ENCODE measurements at places on chromosomes 4 and X.

DNA sequence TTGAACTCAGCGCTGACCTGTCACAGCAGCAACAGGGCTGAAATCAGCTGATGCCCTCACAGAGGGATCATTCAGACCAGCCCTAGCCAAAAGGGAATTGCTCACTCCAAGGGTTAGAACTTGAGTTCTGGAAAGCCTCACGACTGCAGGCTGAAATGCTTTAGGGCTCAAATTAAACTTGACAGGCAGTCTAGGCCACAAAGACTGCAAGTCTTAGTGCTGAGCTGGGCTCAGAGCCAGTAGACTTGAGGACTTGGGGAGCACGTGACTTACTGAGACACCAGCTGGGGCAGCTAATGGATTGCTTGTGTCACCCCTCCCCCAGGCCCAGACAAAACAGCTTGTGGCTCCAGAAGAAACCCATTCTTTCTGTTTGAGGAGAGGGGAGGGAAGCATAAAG lies 119.0 kb upstream of the SLC6A14 start:
- no peaks in the 10 kb centered on the region for H3K36me3 ChIP-seq
- H3K27me3 ChIP-seq, result no peaks in the 10 kb centered on the region
- no peak overlapping the region for H3K27ac ChIP-seq
- H3K4me1 ChIP-seq, result no peaks in the 10 kb centered on the region
- no peak overlapping the region for H3K4me3 ChIP-seq

GRCh38 chr4:17494258-17495190 lies 17.4 kb downstream of the QDPR start:
- no peak overlapping the region for H3K27ac ChIP-seq
- no peak overlapping the region for H3K4me3 ChIP-seq
- peaks cover 12% of the 10 kb centered on the region for H3K4me1 ChIP-seq
- no peaks in the 10 kb centered on the region for H3K27me3 ChIP-seq
- peaks cover 61% of the 10 kb centered on the region for H3K36me3 ChIP-seq

DNA sequence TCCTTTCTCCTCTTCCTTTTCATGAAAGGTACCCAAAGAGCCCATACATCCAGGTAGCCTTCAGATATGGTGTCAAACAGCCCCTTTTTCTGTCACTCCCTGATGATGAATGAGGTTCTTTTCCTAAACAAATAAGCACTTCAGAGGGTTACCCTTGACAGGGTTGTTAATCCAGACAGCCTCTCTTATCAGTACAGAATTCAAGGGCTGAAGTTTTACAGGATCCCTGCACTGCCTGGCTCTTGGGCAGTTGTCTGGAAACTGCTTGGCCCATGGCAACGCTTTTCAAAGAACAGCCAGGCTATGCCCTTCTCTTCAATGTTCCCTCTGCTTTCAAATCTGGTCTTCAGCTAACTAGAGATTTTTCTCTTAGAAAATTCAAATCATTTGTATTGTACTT lies 352.6 kb upstream of the FAM241A start:
- no peaks in the 10 kb centered on the region for H3K4me1 ChIP-seq
- no peak overlapping the region for H3K27ac ChIP-seq
- no peak for DNase-seq
- no peak overlapping the region for H3K4me3 ChIP-seq
- no peaks in the 10 kb centered on the region for H3K36me3 ChIP-seq

GRCh38 chrX:63785708-63786040 lies 660 bp upstream of the ARHGEF9 start:
- no peaks in the 10 kb centered on the region for H3K27me3 ChIP-seq
- H3K4me1 ChIP-seq, result no peaks in the 10 kb centered on the region
- H3K36me3 ChIP-seq, result no peaks in the 10 kb centered on the region
- no peak overlapping the region for H3K27ac ChIP-seq

GRCh38 chr4:45795135-45795534 lies 328.7 kb downstream of the GABRG1 start:
- no peak overlapping the region for H3K4me3 ChIP-seq
- no peak overlapping the region for H3K27ac ChIP-seq
- H3K27me3 ChIP-seq, result no peaks in the 10 kb centered on the region
- no peaks in the 10 kb centered on the region for H3K36me3 ChIP-seq
- no peak for DNase-seq

DNA sequence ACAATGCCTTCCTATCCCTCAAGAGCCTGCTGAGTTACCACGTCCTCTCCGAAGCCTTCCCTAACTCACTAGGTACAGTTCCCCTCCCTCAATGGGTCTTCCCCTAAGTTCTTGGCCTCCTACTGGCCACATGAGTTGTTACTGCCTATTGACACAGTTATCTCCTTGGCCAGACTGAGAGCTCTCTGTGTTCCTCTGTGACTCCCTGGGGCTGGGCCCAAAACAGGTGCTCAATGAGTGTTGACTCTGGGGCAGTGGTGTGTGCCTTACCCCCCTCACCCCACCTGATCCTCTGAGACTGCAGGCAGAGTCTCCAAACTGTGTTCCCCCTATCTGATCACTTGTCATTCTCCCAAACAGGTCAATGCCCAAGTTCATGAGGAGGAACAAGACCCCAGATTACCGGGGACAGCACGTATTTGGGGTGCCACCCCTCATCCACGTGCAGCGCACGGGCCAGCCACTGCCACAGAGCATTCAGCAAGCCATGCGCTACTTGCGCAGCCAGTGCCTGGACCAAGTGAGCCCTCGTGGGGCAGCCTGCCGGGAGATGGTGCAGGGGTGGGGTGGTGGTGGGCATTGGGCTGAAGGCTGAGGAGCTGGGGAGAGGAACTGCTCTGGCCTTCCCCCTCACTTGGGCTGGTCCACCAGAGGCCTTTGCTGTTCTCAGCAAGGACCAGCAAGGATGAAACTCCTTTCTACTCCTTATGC lies 72.6 kb downstream of the STARD8 start:
- no peak overlapping the region for H3K4me3 ChIP-seq
- H3K27ac ChIP-seq, result no peak overlapping the region
- H3K27me3 ChIP-seq, result peaks cover 4% of the 10 kb centered on the region
- no peaks in the 10 kb centered on the region for H3K4me1 ChIP-seq
- DNase-seq, result no peak

- H3K27me3 ChIP-seq, result no peaks in the 10 kb centered on the region
- DNase-seq, result no peak
- H3K27ac ChIP-seq, result no peak overlapping the region
- H3K4me3 ChIP-seq, result no peak overlapping the region
- no peaks in the 10 kb centered on the region for H3K36me3 ChIP-seq
These were observed 325.0 kb downstream of the FBXO8 start for GRCh38 chr4:173958445-173958844.

- no peaks in the 10 kb centered on the region for H3K4me1 ChIP-seq
- DNase-seq, result no peak
- H3K4me3 ChIP-seq, result no peak overlapping the region
- no peaks in the 10 kb centered on the region for H3K27me3 ChIP-seq
These were observed 134.7 kb upstream of the FAM9C start for GRCh38 chrX:13179100-13179499.

GRCh38 chr4:1183985-1184773 lies 11.8 kb upstream of the SPON2 start:
- DNase-seq, result no peak
- peak overlapping the region; percentile 72 for H3K27ac ChIP-seq
- H3K4me3 ChIP-seq, result peak overlapping the region; percentile 64
- H3K36me3 ChIP-seq, result peaks cover 5% of the 10 kb centered on the region
- peaks cover 37% of the 10 kb centered on the region for H3K4me1 ChIP-seq

DNA sequence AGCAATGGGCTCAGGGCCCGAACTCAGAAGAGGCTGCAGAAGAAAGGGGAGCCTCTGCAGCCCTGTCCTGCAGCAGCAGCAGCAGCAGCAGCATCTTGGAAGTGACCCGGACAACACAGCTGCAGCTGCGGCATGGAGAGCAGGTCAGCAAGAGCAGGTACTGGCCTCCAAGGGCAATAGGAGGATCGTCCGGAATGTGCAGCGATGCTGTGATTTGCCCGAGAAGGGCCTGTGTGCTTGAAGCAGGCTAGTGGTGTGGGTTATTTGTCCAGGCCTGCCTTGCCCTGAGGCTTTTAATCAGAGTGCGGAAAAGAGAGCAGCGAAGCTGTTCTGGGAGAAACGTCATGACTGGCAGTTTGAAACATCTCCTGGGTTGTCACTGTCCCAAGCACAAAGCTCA lies 126.0 kb downstream of the F11 start:
- no peak overlapping the region for H3K27ac ChIP-seq
- no peaks in the 10 kb centered on the region for H3K27me3 ChIP-seq
- H3K4me1 ChIP-seq, result no peaks in the 10 kb centered on the region
- H3K36me3 ChIP-seq, result no peaks in the 10 kb centered on the region
- H3K4me3 ChIP-seq, result no peak overlapping the region

DNA sequence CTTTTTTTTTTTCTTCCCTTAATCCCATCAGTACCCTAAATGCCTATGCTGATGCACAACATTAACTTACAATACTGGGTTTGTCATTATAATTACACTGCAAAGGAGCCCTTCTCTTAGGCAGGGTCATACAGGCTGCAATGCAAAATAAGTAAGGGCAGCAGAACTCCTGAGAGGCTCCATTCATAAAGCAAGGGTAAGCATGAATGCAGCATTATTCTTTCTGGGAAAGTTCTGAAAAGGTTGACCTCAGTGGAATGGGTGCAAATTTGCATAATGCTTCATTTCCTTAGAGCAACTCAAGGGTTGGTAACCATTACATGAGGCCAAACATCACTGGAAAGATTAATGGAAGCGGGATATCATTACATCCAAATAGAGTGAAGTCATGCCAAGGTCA lies 789.2 kb downstream of the KLHL13 start:
- no peak overlapping the region for H3K4me3 ChIP-seq
- no peak overlapping the region for H3K27ac ChIP-seq
- DNase-seq, result no peak

DNA sequence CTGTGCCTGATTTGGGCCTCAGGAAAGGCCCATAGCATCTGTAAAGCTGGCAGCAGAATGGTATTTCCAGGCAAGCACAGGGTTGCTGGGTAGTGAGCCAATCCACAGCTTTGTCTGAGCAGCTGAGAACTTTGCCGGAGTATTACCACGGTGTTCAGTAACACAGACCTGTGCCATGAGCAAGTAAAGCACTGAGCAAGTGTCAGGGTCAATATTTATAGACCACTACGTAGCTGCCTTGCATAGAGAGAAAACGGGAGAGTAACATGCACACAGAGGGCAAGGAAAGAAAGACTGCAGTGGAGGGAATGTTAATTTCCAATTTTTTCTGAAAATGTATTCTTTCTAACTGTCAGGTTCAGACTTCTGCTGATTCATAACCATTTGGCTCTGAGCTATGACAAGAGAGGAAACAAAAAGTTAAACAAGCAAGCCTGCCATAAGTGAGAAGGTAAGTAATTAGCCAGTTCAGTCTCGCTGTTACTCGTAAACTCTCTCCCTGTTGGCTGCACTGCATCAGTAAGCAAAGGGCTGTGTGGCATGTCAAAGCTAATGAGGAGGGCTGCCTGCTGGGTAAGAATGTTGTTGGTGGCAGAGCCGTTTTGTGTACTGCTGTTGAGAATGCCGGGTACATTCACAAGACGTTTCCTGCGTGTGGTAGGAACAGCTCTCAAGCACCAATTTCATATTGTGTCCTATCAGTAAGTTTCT lies 238.1 kb downstream of the BMPR1B start:
- no peak overlapping the region for H3K27ac ChIP-seq
- H3K36me3 ChIP-seq, result no peaks in the 10 kb centered on the region
- H3K27me3 ChIP-seq, result no peaks in the 10 kb centered on the region
- H3K4me3 ChIP-seq, result peak overlapping the region; percentile 49
- H3K4me1 ChIP-seq, result peaks cover 11% of the 10 kb centered on the region
- DNase-seq, result no peak

- H3K27ac ChIP-seq, result no peak overlapping the region
- H3K4me3 ChIP-seq, result no peak overlapping the region
- no peaks in the 10 kb centered on the region for H3K27me3 ChIP-seq
- no peak for DNase-seq
- no peaks in the 10 kb centered on the region for H3K36me3 ChIP-seq
These were observed 4.4 kb downstream of the RGS12 start for GRCh38 chr4:3297066-3297859.

GRCh38 chrX:15672881-15673280 lies 8.3 kb upstream of the CLTRN start:
- H3K27ac ChIP-seq, result no peak overlapping the region
- peaks cover under 1% of the 10 kb centered on the region for H3K36me3 ChIP-seq
- H3K4me1 ChIP-seq, result no peaks in the 10 kb centered on the region
- no peaks in the 10 kb centered on the region for H3K27me3 ChIP-seq
- H3K4me3 ChIP-seq, result no peak overlapping the region

DNA sequence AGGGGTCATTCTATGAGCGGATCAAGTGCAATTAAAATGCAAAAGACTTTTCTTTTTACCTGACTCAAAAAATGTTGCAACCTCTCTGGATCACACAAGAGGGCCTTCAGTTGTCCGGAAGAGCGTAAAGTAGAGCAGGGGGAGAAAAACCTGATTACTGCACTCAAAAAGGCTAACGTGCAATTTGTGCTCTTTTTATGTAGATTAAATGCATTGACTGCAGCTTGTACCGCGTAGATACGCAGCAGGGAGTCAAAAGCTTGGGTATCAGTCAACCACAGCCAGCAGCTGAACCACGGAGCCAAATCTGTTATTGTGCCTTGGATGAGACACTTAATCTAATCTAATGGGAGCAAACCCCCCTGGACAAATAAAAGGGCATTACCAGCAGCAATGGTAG lies 107.3 kb upstream of the RAI2 start:
- DNase-seq, result no peak
- H3K4me1 ChIP-seq, result no peaks in the 10 kb centered on the region
- no peak overlapping the region for H3K27ac ChIP-seq
- H3K27me3 ChIP-seq, result no peaks in the 10 kb centered on the region
- no peak overlapping the region for H3K4me3 ChIP-seq

DNA sequence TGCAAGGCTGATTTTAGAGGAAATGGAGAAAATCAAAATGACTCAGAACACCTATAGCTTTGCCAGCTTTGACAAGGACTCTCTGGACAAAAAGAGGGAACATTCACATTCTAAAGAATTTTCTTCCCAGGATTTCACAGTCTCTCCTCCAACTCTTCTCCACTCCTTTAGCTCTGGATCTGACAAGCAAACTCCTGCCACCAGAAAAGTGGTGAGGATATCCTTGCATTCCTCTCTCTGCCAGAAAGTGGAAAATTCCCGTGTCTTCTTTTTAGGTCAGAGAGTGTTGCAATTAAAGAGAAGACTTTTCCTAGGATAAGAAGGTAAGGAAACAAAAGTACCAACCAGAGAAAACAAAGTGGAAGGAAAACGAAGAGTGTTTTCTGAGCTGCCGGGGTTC lies 16.1 kb upstream of the PDGFRA start:
- H3K36me3 ChIP-seq, result no peaks in the 10 kb centered on the region
- H3K27me3 ChIP-seq, result peaks cover 21% of the 10 kb centered on the region
- DNase-seq, result no peak

GRCh38 chr4:121788896-121789295 lies 12.2 kb upstream of the EXOSC9 start:
- H3K4me1 ChIP-seq, result no peaks in the 10 kb centered on the region
- H3K27me3 ChIP-seq, result peaks cover 26% of the 10 kb centered on the region
- no peak overlapping the region for H3K27ac ChIP-seq
- H3K36me3 ChIP-seq, result no peaks in the 10 kb centered on the region
- H3K4me3 ChIP-seq, result no peak overlapping the region

GRCh38 chr4:150543042-150543441 lies 38.9 kb upstream of the MAB21L2 start:
- H3K27ac ChIP-seq, result no peak overlapping the region
- H3K36me3 ChIP-seq, result peaks cover 4% of the 10 kb centered on the region
- no peaks in the 10 kb centered on the region for H3K27me3 ChIP-seq
